Activated CD8-positive, alpha-beta memory T cell treated with anti-CD3 and anti-CD28 coated beads for 4 hours (primary cell): ENCODE measurements at places on chromosomes 11 and 22.

GRCh38 chr11:12520054-12520453 lies 142.7 kb downstream of the PARVA start:
- DNase-seq: no peak

DNA sequence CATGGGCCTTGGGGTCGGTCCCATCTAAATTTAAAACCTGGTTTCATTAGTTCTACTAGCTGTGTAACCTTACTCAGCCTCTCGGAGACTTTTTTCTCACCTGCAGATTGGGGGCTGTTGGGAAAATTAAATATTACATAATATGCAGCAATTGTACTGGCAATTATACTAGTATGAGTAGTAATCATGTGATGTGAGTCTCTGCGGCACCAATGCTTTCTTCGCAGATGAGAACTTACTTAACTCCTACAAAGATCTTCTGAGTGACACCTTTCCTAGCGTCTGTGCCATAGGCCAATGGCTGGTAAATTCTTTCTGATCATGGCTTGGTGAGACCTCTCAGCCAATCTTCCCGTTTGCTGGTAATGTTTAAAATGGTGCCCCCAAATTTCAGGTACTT lies 391.3 kb downstream of the NXPE2 start:
- no peak for DNase-seq

- no peak for DNase-seq
These were observed 290.3 kb upstream of the API5 start for GRCh38 chr11:43021466-43021865.

DNA sequence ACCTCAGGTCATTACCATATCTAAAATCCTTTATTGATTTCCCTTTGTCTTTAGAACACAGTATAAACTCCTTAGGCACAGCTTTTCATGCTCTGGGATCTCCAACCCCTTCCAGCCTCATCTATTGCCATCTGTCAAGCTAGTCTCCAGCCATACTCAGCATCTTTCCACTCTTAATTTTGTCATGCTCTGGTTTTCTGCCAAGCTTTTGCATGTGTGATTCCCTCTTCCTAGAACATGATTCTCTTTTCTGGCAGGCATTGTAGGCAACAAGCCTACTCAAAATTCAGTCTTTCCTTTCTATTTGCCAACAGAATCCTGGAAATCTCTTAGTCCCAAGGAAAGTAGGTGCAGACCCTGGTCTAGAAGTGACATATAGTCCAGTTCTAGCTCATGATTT lies 35.5 kb upstream of the SLC6A5 start:
- no peak for DNase-seq

DNA sequence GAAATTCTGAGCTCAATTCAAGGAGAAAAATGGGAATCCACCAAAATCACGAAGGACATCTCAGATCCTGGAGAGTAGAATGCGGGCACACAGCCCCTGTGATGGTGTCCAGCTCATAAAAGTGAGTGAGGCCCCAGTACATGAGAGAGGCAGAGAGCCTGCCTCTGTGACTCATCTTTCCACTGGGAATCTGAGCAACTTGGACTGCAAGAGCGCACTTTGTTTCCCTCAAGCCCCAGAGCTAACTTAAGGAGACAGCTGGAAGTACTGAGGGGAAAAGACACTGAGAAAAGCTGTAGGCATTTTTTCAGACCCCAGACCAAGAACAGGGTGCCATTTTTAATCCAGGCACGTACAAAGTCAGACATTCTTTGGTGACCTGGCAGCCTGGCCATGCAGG lies 273.7 kb downstream of the C11orf87 start:
- DNase-seq: no peak

GRCh38 chr11:84981301-84981700 lies 645.8 kb downstream of the DLG2 start:
- no peak for DNase-seq

- DNase-seq: no peak
These were observed 18.8 kb downstream of the IL17REL start for GRCh38 chr22:49993649-49994360.
